CD4-positive, alpha-beta T cell treated with Interleukin-4 for 4 hours (primary cell): ENCODE measurements at places on chromosomes 3 and 15.

DNA sequence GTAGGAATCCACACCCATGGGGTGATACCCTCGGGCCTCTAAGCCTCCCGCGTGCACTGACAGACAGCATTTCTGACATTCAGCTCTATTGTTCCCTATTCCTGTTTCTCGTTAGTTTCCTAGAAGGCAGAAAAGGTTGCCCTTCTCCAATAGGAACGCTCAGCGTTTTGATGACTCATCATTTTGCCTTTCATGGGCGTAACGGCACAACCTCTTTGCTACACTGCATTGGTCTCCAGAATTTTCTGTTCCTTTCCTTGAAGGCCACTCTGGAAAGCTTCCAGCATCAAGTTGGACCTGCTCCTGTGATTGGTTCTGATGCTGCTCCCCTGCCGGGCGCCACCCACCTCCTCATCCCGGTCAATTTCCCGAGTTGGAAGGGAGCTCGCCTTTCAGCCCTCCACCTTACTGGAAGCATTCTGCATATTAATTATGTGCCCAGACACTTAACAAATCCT lies 13.0 kb upstream of the TNK2 start:
- DNase-seq, result no peak

DNA sequence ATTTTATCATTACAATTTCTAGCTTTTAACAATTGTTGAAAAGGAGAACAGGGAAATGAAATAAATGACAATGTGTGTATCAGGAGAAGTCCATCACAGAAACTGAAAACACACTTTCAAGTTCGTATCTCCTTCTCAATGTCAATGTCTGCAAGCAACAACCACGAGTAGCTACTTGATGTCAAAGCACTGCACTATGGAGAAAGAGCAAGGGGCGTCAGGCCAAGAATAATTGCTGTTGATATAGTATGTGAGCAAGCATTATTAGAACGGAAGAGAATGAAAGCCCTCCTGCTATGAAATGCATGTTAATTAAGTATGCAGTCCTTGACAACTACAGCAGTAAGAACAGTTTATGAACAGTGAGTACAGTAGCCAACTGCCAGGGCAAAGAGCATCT lies 1250.1 kb downstream of the ZPLD1 start:
- DNase-seq, result no peak

GRCh38 chr3:71047616-71048531 lies 535.7 kb downstream of the FOXP1 start:
- DNase-seq, result no peak

- DNase-seq, result no peak
Measured at GRCh38 chr3:82773207-82773606, 1011.8 kb upstream of the GBE1 start.

DNA sequence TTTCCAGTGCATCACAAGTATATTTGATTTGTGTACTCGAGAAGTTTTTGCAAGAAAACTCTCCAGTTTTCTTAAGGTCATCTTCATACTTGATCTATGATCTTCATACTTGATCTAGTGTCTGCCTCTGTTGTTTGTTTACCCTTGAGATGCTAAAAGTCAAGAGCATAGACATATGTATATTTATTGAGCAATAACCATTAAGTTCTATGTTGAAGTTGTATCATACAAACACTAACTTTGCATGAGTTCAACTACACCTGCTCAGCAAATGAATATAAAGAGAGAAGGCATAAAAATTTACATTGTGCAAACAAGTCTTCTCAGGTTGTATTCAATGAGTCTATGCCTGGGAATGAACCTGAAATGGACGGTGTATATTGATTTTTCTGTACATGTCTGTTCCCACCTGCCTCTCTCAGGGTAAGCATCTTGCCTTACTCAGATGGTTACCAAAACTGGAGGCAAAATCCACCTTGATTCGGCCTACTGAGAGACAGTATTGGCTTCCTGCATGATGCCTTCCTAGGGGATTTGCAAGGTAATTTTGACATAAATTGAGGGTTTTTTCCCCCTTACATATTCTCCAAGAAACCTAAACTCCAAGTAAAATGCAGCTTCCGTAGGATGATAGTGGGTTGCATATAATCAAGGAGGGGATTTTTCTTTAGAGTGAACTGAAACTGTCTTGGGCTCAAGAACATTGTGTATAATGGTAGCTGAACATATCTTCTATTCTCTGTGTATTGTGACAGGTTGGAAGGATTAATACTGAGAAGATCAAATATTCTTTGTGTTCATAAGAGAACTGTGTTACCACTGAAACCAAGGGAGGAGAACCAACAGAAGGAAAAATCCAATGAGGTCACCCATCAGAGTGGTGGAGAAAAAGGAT lies 110.4 kb downstream of the FILIP1L start:
- DNase-seq, result no peak
